ENCODE measurements at places on chromosomes 4 and X.

DNA sequence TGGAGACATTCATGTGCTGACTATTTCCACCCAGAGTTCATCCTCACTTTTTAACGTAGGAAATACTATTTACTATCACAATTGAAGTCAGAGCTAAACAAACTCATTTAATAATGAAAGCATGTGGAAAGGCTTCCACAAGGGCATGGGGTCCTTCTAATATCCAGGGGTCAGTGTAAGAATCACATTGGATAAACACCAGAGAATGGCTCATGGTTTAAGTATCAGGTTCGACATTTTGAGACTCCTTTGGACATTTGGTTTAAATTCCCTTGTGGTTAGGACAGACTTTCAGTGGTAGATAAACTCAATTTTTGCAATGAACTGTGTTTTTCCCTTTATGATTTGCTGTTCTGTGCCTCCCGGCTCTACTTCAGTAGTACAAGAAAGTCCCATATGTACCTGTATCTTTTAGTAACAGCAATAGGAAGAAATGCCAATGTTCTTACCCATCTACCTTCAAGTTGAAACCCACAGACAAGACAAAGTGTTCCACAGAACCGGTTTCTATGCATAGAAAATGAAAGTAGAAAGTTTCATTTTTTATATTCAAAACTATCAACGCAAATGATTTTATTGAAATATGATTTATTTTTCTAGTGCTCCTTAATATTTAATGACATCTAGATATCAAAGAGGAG, 589.0 kb upstream of the FAM241A start:
- no peak for DNase-seq

DNA sequence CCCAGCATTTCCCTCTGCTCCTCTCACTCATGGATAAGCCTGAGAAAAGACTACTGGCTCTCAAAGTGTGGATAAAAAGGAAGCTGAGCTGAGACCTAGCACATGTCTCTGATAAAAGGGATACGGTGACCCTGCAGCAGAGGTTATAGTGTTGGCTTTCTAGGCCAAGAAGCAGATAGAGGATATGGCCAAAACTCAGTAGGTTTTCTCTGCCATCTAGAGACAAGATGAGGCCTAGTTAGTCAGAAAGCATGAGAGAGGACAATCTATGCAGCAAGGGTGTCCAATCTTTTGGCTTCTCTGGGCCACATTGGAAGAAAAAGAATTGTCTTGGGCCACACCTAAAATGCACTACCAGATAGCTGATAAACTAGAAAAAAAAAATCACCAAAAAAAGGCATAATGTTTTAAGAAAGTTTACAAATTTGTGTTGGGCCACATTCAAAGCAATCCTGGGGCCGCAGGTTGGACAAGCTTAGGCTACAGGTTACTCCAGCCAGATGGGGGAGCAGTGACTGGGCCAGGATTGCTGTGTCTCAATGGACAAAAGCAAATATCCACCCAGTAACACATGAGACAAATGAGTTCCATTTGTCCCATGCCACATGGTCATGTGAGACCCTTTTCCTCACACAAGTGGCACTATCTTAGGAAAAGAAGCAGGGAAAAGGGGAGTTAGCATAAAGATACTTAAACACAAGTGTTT, 411.4 kb downstream of the INPP4B start:
- DNase-seq: no peak

- DNase-seq: no peak
Measured at GRCh38 chrX:48470110-48470832, at the start of gene SLC38A5. SLC38A5 (minus strand) TSS chrX:48470260; CDS start chrX:48467924, 2,336 bp downstream.

- DNase-seq: no peak
Measured at GRCh38 chrX:111100191-111100590, 4.2 kb downstream of the PAK3 start.

- no peak for DNase-seq
Measured at GRCh38 chr4:122781486-122781885, 45.1 kb upstream of the FGF2 start.
